ENCODE measurements at places on chromosomes 16 and 17.

DNA sequence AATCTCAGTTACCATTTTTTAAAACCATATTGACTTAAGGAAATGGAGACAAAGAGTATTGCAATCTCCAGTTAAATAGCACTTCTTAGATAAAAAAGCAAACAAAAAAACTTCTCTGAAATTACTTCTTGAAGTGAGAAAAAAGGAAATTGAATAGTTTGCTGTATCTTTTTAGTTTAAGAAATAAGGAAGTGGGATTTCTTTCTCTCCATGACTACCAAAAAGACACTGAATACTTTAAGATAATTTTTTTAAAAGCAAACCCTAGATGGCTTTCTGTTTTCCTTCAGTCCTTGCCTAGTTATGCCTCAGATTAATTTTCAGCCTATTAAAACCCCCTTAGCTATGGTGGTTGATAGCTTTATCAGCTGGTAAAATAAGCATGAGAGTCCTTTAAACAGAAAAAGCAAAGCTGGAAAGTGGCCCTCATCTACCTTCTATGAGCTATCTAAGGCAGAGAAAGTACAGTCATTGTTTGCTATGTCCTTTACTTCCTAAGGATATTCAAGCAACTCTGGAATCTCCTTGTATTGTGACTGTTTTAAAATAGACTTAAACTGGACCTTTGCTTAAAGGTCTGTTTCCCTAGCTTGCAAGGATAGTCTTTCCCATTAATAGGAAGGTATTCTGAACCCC lies 28.6 kb downstream of the TPPP3 start:
- DNase-seq = no peak

DNA sequence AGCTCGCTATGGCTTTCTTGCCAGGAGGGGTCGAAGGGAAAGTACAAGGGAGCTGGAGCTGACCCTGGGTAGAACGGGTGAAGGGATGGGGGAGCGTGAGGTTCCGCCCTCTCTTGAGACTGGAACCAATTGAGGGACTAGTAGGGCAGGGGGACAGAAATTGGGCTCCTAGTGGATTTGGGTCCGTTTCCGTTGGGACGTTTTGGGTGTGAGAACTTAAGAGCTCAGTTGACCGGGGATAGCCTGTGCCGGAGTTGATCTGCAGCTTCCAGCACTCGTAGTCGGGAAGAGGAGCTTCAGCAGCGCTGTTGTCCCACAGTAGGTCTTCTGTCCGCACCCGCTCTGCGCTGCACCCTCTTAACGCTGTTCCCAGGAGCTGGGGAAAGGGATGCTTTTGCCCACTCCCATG lies 481 bp downstream of the CNTROB start:
- peak; percentile 49 for DNase-seq

DNA sequence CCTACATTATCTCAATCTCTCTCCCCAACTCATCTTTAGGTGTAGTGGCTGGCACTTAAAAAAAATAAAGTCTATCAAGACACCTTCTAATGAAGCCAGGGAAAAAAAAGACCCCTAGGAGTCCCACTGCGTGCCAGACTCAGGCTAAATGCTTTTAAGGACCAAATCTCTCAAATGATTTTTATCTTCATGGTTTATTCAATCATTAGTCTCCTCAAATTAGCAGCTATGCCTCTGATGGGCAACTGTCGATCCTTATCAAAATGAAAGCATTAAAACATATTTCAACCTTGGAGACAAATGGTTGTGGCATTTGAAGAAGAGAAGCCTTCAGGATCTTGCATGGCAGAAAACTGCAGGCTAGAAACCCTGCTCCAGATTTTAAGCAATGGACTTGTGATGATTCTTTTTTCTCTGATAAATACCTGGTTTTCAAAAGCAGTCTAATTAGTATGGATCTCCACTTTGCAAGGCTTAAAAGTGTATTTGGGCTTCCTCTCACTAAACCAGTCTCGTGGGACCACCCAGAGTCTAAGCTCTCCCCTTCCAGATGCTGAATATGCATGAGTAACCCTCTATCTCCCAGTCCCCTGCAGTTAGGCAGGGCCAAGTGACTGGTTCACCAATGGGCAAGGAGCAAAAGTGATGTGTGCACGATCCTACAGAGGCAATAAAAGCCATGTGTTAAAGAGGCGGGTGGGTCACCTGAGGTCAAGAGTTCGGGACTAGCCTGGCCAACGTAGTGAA lies 14.9 kb downstream of the ITPRIPL2 start:
- no peak for DNase-seq

GRCh38 chr16:57041182-57042156 lies 50.9 kb upstream of the CPNE2 start:
- no peak for DNase-seq

- DNase-seq = no peak
Observed at GRCh38 chr17:78923660-78924453, 1.3 kb downstream of the TIMP2 start.

DNA sequence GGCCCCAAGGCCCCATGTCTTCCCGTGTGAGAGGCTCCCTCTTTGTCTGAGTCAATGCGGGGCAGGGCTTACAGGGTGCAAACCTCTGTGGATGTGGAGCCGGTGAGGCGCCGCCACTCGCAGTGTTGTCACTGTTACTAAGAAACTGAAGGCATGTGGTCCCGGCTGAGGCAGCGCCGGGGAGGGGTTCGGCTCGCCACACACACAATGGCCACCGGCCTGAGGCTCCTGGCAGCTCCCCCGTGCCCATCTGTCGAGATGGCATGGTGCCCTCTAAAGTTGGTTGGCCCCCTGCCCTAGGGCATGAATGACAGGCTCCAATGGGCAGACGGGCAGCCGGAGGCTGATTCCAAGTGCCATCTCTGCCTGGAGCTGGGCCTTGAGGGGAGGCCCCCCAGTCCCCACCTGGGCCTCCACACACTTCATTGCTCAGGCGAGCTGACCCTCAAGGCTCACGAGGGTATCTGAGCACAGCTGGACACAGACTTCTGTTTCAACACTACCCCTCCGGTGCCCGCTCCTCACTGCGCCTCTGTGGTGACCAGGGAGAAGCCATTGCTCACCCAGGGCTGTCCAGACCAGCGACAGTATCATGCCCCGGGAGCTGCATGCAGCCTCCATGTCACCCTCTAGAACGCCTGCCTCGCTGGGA lies 137.2 kb downstream of the C16orf78 start:
- DNase-seq = no peak

GRCh38 chr16:74372369-74372768 lies 3.7 kb upstream of the NPIPB15 start:
- no peak for DNase-seq

Data from NCI-H1105 treated with DMSO at 0.1 percent for 48 hours (cell line).